ENCODE measurements at places on chromosomes 12 and 14.

- no peak for DNase-seq
Observed at GRCh38 chr14:58801086-58801485, 163.3 kb downstream of the DACT1 start.

DNA sequence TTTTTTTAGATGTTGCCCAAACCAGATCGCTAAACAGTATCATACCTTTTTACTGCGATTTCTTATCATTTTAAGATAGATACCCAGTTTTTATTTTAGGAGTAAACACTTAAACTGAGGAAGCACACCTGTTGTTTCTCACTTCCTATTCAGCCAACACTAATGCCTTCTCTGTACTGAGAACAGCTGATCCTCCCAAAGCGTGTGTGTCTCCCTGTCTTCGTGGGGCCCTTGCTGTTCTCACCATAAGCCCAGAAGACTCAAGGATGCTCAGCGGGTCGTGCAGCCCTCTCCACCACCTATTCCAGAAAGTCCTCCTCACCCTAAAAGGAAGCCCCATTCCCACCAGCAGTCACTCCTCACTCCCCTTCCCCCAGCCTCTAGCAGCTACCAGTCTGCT is 14.8 kb downstream of the PPP2R5C start:
- DNase-seq: no peak

DNA sequence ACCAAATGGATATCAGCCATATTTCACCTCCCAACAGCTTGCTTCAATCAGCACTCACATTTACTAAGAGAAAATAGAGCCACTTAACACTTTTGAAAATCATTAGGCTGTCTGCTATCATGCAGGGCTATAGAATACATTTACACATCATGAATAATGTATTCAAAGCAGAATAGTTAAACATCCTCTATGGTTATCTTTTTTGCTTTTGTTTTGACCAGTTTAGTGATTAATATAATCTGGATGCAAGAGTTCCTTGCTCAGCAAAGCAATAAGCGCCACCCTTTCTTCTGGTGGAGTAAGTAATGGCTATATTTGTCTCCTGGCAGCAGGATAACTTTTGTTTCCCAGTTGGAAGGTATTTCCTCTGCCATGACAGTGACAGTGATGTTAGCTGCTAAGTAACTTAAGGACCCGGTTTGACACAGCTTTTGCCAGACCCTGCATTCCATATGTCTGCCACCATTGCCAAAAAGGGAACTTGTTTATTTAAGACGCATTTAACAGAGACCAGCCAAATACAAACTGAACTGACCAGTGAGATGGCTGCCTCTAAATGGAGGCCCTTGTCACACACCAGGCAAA is 70.3 kb upstream of the NR2C1 start:
- no peak for DNase-seq

- DNase-seq: no peak
Observed at GRCh38 chr14:104392396-104393198, 187.0 kb upstream of the C14orf180 start.
